ENCODE measurements at places on chromosomes 3 and 15.

GRCh38 chr3:79366414-79366813, 401.4 kb downstream of the ROBO1 start:
- no peak overlapping the region for H3K4me3 ChIP-seq
- no peak overlapping the region for H3K27ac ChIP-seq
- no peak for DNase-seq
- no peaks in the 10 kb centered on the region for H3K36me3 ChIP-seq
- no peaks in the 10 kb centered on the region for H3K4me1 ChIP-seq
- no peaks in the 10 kb centered on the region for H3K27me3 ChIP-seq

- DNase-seq = no peak
- no peaks in the 10 kb centered on the region for H3K27me3 ChIP-seq
- no peak overlapping the region for H3K27ac ChIP-seq
These were observed 45.6 kb downstream of the LRTM1 start for GRCh38 chr3:54882129-54882833.

GRCh38 chr15:85805420-85805819, 10.7 kb upstream of the KLHL25 start:
- H3K27ac ChIP-seq = no peak overlapping the region
- no peaks in the 10 kb centered on the region for H3K36me3 ChIP-seq
- no peak for DNase-seq
- H3K4me3 ChIP-seq = no peak overlapping the region

DNA sequence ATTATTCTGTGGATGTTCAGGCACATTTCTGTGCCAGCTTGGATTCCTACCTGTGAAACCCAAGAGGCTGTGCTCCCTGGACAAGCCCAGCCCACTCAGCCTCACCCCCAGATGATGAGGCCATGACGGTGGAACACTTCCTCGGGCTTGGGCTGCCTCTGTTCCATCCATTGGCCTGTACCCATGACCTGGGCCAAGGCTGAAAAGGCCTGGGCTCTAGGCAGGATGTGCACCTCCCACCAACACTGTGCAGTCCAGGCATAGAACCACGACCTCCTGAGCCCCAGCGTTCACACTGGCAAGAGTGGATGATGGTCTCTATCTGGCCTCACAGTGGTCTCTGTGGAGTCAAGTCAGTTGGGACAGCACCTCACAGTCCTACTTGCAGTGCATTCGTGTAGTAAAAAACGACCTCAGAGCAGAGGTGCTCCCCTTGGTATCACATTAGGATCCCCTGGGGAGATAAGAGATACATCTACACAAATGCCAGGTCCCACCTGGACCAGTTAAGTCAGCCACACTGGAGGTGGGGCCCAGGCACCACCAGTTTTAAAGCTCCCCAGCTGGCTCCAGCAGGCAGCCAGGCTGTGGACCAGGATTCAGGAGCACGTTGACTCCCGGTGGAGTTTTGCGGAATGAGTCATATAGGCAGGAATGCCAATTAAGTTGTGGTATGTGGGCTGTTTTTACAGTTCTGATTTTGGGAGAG, 39.0 kb upstream of the IGF1R start:
- no peaks in the 10 kb centered on the region for H3K4me1 ChIP-seq
- no peak overlapping the region for H3K27ac ChIP-seq
- no peak for DNase-seq
- H3K4me3 ChIP-seq = no peak overlapping the region
- H3K27me3 ChIP-seq = peaks cover 4% of the 10 kb centered on the region

DNA sequence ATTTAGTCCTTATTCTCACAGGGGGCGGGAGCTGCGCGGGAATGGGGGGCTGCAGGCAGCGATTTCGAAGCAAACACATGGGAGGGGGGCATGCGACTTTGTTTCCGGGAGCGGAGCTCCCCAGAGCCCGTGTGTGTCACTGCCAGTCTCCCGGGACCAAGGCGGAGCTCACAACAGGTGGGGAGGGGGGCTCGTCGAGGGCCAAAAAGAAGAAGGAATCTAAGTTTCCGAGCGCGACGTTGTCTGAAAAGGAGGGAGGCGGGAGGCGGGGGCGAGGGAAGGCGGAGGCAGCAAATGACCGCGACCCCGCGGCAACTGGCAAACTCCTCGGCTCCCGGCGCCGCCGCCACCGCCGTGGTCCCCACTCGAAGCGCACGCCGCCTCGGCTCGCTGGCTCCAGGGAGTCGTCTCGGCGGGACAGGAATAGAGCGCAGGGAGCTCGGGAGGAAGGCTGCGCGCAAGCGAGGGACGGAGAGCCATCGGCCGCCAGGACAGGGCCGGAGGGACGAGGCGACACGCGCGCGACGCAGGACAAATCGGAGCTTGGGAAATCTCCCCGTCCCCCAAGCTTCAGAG, 1.4 kb downstream of the FOXP1 start:
- DNase-seq = peak; percentile 72
- peak overlapping the region; percentile 93 for H3K27ac ChIP-seq
- peaks cover 68% of the 10 kb centered on the region for H3K4me1 ChIP-seq
- H3K4me3 ChIP-seq = peak overlapping the region; percentile 92
- H3K27me3 ChIP-seq = no peaks in the 10 kb centered on the region

DNA sequence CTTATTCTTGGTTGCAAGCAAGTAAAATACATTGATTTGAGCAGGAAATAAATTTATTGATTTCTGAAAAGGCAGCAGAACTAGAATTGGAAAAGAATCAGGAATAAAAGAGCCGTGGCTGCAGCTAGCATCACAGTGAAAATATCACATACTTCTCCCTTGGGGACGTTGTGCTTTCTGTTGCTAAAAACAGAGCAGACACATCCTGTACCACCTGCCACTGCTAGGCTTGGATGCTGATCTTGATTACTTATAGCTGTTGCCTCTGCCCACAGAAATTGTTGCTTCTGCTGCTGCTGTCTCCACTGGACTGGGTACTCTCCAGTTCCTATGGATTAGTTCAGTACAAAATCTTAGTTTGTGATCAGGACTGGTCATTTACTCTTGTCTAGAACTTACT, 283.8 kb downstream of the C3orf38 start:
- DNase-seq = no peak
- H3K27me3 ChIP-seq = no peaks in the 10 kb centered on the region
- H3K4me1 ChIP-seq = peaks cover 33% of the 10 kb centered on the region
- H3K27ac ChIP-seq = peak overlapping the region; percentile 89

- H3K4me3 ChIP-seq = no peak overlapping the region
- H3K36me3 ChIP-seq = no peaks in the 10 kb centered on the region
- H3K27me3 ChIP-seq = peaks cover 39% of the 10 kb centered on the region
These were observed 645 bp upstream of the SLITRK3 start for GRCh38 chr3:165196577-165197480.

DNA sequence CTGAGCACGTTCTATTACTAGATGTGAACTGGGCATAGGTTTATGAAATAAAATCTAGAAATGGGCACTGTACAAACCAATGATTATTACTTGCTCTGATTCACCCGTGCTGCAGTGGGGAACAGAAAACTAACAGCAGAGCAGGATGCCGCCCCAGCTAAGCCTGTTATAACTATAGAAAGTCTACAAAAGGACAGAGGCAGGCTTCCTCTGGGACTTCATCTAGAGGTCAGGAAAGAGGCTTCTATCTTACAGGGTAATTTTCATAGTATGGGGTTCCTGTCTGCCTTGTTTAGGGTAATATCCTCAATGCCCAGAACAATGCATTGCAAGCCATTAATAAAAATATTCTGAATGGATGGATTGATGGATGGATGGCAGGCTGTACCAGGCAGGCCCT, 177.0 kb upstream of the TBL1XR1 start:
- H3K4me1 ChIP-seq = peaks cover 52% of the 10 kb centered on the region
- no peak for DNase-seq
- peak overlapping the region; percentile 59 for H3K27ac ChIP-seq

DNA sequence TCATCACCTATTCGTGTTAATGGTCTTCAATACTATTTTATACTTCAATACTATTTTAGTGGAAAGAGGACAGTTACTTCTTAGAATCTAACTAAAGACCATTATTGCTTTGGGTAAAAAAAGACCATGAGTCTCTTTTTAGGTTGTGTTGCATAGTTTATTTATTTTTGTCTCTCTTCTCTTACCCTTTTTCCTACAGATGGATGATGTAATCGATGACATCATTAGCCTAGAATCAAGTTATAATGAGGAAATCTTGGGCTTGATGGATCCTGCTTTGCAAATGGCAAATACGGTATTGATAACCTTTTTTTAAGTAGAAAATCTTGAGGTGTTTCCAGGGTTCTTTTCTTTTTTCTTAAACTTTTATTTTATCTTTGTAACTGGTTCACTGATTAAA, 58.5 kb upstream of the SAMMSON start:
- H3K4me3 ChIP-seq = no peak overlapping the region
- no peaks in the 10 kb centered on the region for H3K36me3 ChIP-seq
- H3K27ac ChIP-seq = no peak overlapping the region
- DNase-seq = no peak
